ENCODE measurements at places on chromosomes 4 and X.

GRCh38 chrX:140091125-140091886 lies 126.0 kb upstream of the CXorf66 start:
- DNase-seq, result no peak

DNA sequence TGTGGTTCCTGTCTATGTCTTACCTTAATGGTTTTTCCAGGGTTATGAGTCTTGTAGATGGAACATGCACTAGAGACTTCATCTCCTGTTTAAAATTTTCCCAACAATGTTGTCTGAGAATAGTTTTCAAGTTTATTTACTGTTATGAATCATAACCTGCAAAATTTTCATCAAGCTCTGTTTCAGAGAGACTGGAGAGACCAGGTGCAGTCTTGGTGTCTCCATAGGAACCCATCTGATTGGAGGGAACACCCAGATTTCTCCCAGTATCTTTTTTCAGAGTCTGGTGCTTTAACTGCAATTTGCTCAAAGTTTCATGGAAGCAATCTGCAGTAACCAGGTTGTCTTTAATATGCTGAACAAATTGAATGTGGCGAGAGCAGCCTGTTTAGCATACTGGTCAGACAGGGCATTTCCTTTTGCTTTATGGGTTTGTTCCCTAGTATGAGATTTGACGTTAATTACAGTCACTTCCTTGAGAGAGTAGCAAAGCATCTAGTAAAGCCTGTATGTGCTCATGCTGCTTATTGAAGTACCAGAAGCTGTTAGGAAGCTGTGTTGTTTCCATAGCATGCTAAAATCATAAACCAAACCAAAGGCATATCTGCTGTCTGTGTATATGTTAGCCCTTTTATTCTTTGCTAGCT lies 18.8 kb upstream of the VSIG1 start:
- no peak for DNase-seq

DNA sequence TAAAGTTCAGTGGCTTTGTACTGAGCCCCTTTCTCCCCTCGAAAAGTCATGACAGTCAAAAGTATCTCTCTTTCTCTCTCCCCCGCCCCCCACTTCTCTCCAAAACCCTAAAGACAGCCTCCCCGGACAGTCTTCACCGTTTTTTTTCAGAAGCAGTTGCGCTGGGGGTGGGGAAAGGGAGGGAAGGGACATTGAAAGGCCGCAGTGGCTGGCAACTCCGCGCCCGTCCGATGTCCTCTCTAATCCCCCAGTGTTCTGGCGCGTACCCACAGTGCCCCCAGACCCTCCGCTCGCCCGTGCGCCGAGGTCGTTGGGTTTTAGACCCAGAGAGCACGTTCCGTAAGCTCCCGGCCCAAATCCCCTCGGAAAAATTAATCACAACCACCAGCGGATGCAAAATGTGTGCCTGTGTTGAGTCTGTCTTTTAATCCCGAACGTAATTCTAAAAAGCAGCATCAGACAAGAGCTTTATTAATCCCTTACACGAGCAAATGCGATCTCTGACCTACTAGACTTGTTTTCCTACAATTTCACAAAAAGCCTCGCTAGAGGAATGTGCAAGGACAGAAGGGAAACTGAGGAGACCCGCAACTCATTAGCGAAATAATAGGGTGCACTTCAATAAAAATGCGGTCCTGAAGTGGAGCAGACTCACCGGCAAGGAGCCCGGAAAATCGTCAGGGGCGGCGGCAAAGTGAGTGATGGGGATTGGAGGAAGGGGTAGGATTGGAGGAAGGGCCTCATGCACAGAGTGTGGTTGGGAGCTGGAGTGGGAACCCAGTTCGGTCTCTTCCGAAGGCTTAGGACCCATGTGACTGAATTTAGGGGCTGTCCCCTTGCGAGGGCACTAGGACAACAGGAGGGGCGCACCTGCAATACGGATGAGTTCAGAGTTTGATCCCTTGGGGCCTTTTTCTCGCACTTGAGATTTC lies 12.2 kb upstream of the PRDM8 start:
- DNase-seq, result no peak

- no peak for DNase-seq
Measured at GRCh38 chrX:138014577-138014976, 448.6 kb downstream of the ZIC3 start.

DNA sequence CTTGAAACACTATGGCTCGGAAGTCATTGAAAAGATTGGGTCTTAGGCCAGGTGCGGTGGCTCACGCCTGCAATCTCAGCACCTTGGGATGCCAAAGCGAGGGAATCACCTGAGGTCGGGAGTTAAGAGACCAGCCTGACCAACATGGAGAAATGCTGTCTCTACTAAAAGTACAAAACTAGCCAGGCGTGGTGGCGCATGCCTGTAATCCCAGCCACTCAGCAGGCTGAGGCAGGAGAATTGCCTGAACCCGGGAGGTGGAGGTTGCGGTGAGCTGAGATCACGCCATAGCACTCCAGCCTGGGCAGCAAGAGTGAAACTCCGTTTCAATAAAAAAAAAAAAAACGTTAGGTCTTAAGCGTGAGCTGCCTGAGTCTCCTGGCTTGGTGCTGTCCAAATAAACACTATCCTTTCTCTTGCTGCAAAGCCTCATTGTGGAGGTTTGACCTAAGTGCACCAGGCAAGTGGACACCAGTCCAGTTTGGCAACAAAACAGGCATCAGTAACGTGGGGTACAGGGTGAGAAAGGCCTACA lies 185.9 kb downstream of the DHRSX start:
- DNase-seq, result no peak

GRCh38 chrX:18210470-18210869 lies 10.2 kb downstream of the BEND2 start:
- no peak for DNase-seq

GRCh38 chrX:48472851-48473703 lies 2.9 kb upstream of the FTSJ1 start:
- DNase-seq, result no peak

DNA sequence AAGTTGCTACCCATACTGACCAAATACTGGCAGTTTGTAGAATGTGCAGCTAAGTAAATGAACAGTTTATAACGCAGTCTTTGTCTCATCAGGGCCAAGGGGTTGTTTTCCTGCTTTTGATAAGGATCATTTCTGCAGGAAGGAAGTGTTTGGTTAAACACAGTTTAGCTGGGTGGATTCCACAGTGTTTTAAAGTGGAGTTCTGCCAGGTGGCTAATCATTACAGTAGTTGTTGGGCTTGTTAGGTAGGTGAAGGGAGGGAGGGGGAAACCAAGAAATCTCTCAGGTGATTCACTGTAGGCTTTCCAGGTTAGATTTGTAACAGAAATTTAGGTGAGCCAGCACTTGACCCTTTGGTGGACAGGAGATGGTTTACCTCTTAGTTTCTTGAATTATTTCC lies 58.1 kb downstream of the FNIP2 start:
- no peak for DNase-seq

DNA sequence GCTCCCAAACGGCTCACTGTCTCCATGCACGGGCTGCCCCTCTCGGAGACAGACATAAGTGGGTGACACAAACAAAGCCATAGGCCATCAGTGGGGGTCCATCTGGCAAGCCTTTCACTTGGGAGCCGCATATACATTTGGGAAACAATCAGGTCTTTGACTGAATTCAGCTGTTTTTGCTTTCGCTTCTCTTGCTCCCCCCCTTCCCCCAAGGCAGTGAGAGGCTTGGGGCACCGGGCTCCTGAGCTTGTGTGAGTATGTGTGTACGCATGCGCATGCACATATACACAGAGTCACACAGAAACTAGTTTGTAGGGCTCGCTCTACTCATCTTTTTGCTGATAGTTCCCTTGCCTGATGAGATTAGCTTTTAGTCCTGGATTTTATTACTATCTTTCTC lies 284.4 kb downstream of the AFF2 start:
- DNase-seq, result no peak

GRCh38 chrX:150092549-150092948 lies 154.3 kb upstream of the EOLA2 start:
- no peak for DNase-seq

DNA sequence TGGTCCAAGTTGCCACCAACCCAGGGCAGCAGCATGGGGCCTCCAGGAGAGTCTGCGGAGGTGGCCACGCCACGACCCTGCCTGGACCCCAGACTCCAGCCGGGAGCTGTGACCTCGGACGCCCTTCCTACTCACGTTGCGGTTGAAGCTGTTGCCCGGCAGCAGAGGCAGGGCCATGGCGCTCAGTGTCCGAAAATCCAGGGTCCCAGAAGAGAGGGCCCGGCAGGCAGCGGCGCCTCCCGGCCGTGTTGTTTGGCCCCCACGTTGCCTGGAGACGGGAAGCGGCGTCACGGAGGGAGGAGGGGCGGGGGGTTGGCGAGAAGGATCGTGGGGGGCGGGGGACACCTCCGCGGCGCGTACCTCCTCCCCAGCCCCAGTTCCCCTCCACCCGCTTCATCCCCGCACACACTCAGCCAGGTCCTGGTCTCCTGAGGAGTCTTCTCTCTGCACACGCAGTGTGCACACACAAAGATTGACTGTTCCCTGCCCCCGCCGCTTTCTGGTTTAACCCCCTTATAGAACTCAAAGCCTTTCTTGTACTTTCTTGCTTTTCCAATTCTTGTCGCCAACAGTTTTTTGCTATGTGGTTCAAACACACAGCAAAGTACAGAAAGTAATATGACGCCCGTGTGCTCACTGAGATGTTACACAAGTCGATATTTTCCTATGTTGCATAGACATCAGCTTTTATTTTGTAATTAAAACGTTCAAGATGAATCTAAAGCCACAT lies at the start of gene EFHC2:
EFHC2 (minus strand) TSS at position 261 of the 730 bp plus-strand sequence; CDS start at position 177, 84 bp downstream.
- DNase-seq, result no peak

DNA sequence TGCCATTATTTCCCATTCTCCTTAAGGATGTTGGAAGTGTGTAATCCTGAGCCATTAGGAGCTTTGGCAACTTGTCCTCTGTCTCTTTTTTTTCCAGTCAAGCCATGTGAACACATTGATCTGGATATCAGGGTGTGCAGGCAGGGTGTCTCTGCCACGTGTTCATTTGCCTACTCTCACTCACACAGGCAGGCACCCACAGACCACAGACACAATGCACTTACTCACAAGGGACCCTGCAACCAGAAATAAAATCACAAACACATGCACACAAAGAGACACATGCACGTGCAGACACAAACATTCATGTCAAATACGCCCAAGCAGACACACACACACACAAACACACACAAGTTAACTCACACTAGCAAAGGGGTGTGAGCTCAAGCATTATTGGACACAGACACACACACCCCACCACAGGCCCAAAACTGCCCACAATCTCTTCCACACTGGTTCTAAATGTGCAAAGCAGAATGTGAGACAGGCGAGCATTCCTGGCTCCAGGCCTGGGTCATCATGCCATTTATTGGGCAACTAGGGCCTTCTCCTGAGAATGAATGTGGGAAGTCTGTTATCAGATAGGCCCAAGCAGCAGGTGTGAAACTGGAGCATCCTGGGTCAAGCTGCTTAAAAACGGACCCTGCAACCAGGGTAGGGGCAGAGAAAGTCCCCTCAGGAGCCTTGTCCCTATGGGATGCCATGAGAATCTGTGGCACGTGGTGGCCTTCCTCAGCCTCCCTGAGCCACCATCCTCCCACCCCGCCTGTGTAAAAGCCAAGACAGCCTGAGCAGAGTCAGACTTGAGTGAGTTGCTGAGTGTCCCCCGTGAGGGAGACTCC lies 63.4 kb downstream of the NBDY start:
- no peak for DNase-seq

GRCh38 chr4:26342328-26343037 lies 21.7 kb downstream of the RBPJ start:
- DNase-seq, result no peak

- DNase-seq, result no peak
Measured at GRCh38 chr4:110415478-110415877, 60.5 kb upstream of the ENPEP start.

DNA sequence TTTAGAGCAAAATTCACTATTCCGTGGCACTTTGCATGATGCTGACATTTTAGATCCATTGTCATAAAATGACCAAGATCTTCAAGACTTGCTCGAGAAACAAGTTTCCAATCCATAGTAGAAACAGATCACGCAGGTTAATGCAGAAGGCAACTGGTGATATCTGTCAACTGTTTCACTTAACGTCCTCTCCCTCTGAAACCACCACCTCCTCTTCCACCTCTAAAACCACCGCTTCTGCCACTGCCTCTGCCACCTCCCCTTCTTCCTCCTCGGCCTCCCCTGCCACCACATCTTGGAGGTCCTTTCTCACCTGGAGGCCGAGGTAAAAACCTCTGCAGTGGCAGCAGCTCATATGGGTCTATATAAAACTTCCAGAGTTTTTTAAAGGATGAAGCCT lies 84.6 kb upstream of the IRF2 start:
- DNase-seq, result no peak

- DNase-seq, result no peak
Measured at GRCh38 chrX:125003746-125004446, 315.8 kb upstream of the TEX13C start.

DNA sequence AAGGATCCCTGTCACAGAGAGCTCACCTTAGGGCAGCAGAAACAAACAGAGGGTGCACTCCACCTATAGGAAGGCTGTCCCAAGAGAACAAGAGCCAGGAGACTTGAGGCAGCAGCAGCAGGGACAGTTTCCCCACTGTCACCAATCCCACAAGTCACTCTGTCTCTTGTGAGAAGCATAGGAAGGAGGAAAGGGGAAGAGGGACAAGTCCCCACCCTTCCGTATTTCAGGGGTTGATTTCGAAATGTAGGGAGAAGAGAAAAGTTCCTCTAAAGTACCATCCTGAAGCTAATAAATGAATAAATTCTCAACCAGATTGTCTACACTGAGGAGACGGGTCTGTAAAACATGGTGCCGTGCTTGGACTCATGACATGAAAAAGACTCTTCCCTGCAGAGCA lies 9.5 kb upstream of the TLR8 start:
- DNase-seq, result no peak

DNA sequence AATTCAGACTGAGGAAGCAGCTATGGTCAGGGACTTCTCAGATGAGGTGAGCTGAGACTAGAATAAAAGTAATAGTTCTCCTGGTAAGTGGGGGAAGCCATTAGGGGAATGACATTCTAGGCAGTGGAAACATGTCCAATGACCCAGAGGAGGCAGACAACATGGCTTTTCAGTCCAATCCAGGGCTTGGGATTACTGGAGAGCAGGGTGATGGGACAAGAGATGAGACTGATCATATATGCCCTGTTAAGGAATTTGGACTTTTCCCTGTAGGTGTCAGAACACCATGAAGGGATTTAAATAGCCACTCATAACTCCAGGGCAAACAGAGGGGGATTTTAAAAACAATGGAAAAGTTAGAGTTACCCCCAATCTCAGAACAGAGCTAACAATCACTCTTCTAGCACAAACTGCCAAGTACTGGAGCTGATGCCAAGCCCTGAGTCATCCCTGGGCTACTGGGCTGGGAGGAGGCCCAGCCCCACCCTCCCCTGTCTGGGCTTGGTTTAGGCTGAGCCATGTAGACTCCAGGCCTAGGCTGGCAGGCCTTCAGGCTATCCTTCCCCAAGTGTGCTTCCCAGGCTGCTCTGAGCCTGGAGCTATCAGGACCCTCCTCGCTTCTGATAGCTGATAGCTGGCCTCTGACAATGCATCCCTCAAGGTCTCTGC lies 22.7 kb upstream of the MSN start:
- DNase-seq, result no peak

DNA sequence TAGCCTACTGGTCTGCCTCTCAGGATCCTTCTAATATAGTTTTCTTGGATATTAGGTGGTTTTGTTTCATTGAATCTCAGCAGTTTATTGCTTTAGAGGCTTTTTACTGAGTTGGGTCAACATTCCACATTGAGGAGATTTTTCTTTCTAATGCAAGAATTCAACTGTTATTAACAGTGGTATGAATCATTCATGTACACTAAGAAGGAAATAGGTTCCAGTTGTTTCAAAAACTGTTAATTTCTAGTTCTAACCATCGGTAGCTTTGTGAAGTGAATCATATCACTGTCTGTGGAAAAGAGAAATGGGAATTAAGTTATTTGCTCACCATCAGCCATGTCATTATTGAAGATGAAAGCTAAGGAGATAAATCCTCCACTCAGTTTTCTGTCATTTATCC lies 331.5 kb downstream of the RPA4 start:
- no peak for DNase-seq

GRCh38 chr4:70722199-70722791 lies 531 bp downstream of the RUFY3 start:
- DNase-seq, result no peak
